ENCODE measurements at places on chromosomes 2 and 18.

DNA sequence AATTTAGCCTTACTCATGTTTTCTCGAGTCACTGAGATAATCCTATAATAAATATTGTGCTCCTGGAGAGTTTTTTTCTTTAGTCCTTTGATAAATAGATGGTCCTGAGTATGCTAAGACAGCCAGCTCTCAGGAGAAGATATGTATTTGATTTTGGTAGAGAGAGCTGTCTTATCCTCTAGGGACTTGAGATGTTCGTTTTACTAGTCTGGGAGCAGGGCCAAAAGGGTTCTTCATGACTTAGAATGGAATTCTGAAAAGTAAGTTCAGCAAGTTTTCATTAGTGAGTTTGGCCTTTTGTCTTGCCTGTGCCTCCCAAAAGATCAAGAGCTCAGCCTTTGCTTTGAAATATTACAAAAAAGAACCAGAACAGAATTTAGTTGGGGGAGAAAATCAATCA, 246.7 kb downstream of the BABAM2 start:
- no peak for DNase-seq

GRCh38 chr2:111155610-111156009, 34.9 kb downstream of the BCL2L11 start:
- no peak for DNase-seq

DNA sequence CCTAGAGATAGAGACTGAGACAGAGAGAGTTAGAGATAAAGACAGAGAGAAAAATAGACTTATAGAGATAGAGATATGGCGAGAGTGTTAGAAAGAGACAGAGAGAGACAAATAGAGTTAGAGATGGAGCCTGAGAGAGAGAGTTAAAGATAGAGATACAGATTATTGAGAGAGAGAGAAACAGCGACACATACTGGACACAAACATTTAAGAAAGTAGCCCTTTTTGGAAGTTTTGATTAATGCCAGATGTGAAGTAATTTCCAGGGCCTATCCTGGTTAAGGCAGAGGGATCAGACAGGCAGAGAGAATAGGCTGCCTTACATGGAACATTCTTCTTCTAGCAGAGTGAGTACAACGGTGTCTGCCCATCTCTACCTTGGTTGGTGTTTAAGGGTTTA, 311.6 kb upstream of the CDH7 start:
- DNase-seq: no peak

GRCh38 chr2:100992262-100992661, 9.8 kb upstream of the RPL31 start:
- no peak for DNase-seq

DNA sequence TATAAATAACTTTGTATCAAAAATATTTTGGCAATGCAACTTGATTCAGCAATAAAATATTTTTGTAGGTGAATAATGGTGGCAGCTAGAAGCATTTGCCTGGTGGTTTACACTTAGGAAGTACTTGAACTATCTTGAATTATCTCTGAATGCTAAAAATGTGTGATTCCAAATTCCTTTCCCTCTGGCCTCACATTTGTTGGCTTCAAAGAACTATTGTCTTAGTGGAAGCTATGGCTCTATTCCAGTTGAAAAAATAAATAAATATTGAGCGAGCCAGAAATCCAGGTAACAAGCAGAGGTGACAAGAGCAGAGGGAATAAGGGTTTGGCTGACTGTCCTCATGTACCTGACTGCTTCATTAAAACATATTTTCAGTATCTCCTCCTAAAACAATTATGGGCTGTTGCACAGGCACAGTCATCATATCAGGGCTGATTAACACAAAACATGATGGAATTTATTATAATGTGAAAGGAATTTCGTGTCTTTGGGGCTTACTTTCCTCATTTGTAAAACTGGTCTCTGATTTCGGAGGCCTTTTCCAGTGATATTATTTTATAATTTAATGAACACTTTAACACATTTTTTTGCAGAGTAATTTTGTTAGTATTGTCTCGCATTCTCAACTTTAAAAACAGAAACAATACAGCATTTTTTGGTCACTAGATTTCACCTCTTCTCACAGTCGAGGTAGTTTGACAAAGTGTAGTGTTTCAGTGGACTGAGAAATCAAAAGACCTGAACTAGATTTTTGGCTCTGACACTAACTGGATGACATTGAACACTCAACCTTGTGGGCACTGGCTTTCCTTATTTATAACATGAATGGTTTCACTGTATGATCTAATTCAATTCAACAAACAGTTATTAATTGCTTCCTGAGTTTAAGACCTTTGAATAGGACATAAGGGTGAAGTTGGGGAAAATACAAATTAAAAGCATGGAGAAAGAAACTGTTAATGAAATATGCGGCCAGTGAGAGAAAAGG, 7.8 kb upstream of the CAVIN2 start:
- DNase-seq: no peak

DNA sequence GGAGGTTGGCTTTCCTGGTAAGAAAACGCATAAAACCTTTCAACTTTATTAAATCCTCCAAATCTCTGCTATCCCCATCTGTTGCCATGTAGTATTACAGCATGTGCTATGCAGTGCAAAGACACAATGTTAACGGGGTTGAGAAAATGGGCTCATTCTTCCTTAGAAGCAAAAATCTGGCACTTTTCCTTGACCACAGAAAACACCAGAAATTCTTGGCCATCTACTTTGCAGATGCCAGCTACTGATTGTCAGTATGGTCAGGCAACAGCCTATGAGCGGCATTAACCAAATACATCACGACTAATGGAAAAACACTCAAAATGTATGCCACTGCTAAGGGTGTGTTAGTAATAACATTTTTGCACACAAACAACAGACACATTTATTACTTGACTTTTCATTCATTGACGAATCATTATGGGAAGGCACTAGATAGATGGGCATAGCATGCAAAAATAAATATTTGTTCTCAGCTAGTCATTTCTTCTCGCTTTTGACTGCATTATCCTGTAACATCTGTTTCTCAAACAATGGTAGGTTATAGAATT, 65.2 kb upstream of the CRIM1 start:
- DNase-seq: no peak

DNA sequence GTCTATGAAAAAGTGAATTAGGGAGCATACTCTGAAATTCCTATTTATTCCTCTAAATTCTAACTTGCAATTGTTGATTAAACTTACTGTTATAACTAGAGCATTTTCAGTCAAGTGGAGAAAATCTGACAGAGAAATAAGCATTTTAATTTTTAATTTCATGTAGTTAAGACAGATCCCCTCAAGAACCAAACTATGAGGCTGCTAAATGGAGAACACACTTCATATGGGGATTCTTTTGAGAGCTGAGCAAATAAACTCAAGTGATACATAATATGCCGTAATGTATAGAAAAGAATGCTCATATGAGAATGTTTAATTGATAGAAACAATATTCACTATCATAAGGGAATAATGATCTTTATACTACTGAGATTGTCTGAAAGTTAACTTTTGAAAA, 340.8 kb downstream of the ERBB4 start:
- DNase-seq: no peak

GRCh38 chr2:118832791-118833715, 14.4 kb downstream of the EN1 start:
- DNase-seq: no peak
